B cell (primary cell): ENCODE measurements at places on chromosomes 7 and 10. TPM values are rescaled to one million over a fixed set of nuclear protein-coding genes. Genes with fewer than 3 reads are reported as not detected.

GRCh38 chr7:74355091-74355490 is 65.9 kb downstream of the CLIP2 start:
- DNase-seq, result no peak

DNA sequence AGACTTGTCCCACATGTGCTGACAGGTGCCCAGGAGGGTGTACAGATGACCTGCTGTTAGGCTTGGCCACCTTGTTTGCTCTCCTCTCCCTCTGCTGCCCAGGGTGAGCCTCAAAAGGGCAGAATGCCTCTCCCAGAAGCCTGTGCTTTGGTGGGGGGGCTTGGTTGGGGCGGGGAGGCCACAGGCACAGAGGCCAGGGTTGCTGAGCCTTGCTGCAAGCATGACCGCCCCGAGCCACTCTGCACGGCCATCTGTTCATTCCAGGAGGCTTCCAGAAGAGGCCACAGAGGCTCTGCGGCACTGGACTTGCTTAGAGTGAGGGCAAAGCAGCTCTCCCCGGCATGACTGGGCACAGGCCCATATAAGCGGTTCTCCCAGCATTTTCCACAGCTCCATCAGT is 190.8 kb downstream of the GLRX3 start:
- DNase-seq, result no peak

DNA sequence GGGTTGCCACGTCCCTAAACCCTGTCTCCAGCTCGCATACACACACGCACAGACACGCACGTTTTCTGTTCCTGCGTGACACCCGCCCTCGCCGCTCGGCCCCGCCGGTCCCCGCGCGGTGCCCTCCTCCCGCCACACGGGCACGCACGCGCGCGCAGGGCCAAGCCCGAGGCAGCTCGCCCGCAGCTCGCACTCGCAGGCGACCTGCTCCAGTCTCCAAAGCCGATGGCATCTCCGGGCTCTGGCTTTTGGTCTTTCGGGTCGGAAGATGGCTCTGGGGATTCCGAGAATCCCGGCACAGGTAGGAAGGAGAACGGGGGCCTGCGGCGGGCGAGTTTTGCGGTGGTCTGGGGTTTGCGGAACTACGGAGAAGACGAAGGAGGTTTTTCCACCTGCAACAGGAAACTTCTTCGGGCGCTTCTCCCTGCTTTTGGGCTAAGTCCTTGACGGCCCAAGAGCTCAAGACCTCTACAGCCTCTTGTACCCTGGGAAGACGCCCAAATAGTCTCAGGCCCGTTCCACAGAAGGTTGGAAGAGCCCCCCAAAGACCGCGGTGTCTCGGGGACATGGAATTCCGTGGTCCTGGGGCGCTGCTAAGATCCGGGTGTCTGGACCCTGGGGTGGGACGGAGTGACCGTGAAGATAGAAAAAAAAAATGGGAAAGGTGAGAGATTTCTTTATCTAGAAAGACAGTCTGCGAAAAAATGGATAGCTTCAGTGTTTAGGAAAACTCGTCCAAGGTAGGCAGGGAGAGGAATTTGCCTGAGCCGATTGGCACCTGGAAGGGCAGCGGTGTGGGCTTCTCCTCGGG is at the start of gene GAD2:
GAD2 (plus strand) TSS at position 190 of the 811 bp plus-strand sequence; CDS start at position 226, 36 bp downstream.
- DNase-seq, result peak; percentile 4

GRCh38 chr10:97991871-97992270 is 38.5 kb downstream of the CRTAC1 start:
- no peak for DNase-seq

CALHM3 gene
- not detected in 2 replicates for total RNA-seq
